GM12878 (cell line): ENCODE measurements at places on chromosomes 7 and 10. TPM values are rescaled to one million over a fixed set of nuclear protein-coding genes. Genes with fewer than 3 reads are reported as not detected.

DNA sequence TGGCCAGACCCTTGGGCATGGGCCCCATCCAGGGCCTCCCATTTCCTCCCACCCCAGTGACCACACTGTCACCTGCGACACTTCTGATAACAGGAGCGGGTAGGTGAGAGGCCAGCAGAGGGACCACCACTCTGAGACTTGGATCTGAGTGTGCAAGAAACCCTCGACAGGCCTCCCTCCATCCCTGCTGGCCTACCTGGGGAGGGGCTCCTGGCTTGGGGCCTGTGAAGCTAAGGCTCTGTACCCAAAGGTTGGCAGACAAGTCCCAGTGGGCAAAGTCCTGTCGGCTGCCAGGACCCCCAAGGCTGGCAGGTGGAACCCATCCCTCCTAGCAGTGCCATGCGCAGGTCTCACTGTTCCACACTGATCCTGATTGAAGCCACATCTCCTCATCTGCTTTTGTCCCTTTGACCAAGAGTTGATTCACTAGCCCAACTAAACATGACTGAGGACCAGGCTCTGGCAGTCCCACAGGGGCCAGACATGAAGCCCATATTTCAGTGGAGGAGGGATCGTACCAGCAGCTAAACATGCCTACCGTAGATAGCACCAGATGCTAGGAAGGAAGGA, 1.2 kb upstream of the PGAM2 start:
- DNase-seq = no peak

GRCh38 chr7:63077841-63078240, 920.8 kb upstream of the ZNF722 start:
- DNase-seq = no peak

- DNase-seq = no peak
Observed at GRCh38 chr10:122632031-122632430, 67.6 kb downstream of the C10orf120 start.

GRCh38 chr10:89164080-89164479, 43.0 kb downstream of the CH25H start:
- DNase-seq = no peak

GRCh38 chr7:107697321-107698049, 36.9 kb downstream of the SLC26A4 start:
- no peak for DNase-seq

- DNase-seq = no peak
Observed at GRCh38 chr10:100688201-100688600, 57.2 kb upstream of the PAX2 start.

- DNase-seq = no peak
Observed at GRCh38 chr7:51021906-51022570, 239.3 kb upstream of the GRB10 start.

Gene CYP2C9
- 0.23 and 0.40 TPM in 2 replicates for total RNA-seq

Gene HOXA13
- total RNA-seq = not detected in 2 replicates
